ENCODE measurements at places on chromosomes 1 and 21. TPM values are rescaled to one million over a fixed set of nuclear protein-coding genes. Genes with fewer than 3 reads are reported as not detected.

DNA sequence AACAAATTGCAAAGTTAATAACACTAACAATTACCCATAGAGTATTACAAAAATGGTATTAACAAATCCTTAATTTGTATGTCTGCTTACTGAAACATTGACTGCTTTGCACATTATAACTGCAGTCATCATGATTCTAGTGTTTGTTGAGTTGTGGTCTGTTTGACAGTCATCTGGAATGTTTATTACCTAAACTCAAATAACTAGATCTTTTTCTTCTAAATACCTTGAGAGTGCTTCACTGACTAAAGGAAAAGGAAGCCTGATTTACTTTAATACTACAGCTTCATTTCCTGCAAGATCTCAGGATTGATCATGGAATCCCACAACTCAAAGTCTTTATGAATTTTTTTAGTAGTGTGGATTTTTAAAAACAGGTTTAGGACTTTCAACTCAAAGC is 70.0 kb downstream of the HMCN1 start:
- DNase-seq = no peak

DNA sequence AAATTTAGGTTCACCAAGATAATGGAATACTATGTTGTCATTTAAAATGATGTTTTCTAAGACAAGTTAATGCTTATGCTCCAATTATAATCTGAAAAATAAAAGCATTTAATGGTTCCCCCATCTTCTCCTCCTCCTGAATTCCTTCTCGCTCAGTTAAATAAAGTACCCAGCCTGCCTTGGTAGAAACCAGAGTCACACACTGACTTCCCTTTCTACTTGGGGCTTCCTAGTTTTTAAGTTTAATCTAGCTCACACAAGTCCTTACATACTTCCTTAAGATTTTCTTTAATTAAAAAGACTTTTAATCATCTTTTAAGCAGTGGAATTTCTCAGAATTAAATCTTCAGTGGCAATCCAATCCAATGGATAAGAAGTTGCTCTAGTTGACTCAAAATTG is 32.9 kb downstream of the CD58 start:
- no peak for DNase-seq

- no peak for DNase-seq
Observed at GRCh38 chr1:222443566-222443965, 104.3 kb downstream of the HHIPL2 start.

GRCh38 chr1:63880958-63881576 is 107.2 kb downstream of the ROR1 start:
- DNase-seq = no peak

DNA sequence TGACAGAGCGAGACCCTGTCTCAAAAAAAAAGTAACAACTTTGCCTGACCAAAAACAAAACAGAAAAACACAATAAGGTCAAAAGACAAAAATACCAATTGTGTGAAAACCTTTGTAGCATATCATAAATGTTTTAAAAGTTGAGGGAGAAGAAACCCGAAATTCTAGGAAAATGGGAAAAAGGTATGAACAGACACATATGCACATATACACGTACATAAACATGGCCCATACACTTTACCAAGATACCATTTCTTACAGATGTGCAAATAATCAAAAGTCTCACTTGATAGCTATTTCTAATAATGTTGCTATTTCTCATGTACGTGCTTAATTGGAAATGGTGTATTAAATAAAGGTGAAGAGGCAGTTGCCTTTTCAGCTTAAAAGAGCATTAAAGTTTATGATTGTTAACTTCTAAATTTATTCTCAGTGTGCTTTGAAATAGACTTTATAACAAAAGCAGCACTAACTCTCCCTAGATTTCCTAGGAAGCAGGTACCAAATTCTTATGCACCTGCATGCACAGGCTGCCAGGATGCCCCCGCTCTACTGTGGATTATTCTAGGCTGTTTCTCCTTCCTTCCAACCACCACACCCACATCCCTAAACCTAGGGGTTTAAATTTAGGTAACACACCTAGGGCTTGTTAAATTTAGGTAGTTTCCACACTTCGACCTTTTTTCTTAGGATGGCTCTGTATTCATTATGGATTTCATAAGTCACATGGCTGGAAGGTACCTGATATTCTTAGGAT is 33.8 kb downstream of the ADARB1 start:
- DNase-seq = no peak

DNA sequence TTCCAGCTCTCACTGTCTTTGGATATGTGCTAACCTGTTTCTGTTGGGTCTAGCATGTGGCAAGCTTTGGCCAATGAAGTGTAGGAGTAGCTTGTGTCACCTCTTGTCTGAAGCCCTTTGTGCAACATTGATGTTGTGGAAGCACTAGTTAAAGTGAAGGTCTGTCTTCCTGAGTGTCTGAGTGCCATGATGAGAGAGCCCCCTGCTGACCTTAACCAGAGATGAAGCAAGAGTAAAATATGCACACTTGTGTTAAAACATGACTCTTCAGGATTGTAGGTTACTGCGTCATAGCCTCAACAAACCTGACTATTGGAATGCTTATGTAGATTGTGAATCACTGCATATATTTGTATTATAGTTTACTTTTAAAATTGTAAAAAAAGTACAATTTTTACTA is 103.7 kb downstream of the NCAM2 start:
- DNase-seq = peak; percentile 65

- no peak for DNase-seq
Observed at GRCh38 chr1:219958875-219959417, 30.6 kb upstream of the SLC30A10 start.

GRCh38 chr1:42793824-42794223 is 9.0 kb downstream of the TMEM269 start:
- no peak for DNase-seq

- DNase-seq = no peak
Observed at GRCh38 chr21:44955141-44955797, 15.4 kb downstream of the SLX9 start.

GRCh38 chr1:242454262-242455051 is 70.0 kb downstream of the PLD5 start:
- DNase-seq = peak; percentile 36

DNA sequence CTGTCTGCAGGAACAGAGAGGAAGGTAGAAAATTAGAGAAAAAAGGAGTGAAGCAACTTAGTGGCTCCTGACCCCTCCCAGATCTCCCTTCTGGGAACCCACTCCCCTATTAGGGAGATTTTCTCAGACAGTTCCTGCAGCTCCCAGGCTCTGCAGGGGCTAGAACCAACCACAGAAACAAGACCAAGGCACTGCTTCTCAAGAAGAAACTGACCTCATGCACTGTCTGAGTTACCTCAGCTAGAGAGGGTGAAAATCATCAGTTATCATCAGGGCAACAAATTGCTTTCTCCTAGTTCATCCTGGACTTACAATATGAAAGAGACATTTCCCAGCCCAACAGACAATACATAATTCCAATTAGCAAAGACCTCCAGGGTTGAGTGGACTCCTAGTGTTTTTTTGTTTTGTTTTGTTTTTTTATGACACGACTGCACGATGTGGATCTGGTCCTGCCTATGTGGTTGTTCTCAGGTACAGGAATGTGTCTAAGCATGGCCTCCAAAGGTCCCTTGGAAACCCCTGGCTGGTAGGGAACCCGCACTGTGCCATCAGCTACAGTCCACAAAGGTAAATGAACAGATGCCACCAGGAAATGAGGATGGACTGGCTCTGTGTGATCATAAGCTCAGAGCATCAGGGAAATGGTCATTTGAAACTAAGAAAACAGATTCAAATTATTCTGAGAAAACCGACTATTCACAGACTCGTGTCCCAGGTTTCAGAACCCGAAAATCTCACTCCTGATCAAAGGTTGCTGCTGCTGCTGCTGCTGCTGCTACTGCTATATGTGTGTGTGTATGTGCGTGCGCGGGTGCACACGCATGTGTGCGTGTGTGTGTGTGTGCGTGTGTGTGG is 65.3 kb downstream of the LAMC2 start:
- no peak for DNase-seq

DNA sequence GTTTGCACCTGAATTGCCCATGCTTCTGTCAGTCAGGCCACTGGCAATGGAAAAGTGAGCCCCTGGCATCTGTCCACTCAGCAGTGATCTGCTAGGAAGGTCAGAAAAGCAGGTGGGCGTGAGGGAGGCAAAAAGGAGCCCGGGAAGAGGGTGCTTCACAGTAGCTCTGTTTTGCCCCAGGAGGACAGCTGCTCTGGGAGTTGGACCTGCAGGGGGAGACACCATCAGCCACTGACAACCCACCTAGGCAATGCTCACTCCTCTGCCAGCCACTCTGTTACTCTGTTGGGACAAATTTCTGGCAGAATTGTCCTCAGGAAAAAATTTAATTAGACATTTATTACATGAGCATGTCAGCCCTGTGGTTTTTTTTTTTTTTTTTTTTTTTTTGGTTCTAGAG is 146.4 kb downstream of the LRIG2 start:
- DNase-seq = no peak

DNA sequence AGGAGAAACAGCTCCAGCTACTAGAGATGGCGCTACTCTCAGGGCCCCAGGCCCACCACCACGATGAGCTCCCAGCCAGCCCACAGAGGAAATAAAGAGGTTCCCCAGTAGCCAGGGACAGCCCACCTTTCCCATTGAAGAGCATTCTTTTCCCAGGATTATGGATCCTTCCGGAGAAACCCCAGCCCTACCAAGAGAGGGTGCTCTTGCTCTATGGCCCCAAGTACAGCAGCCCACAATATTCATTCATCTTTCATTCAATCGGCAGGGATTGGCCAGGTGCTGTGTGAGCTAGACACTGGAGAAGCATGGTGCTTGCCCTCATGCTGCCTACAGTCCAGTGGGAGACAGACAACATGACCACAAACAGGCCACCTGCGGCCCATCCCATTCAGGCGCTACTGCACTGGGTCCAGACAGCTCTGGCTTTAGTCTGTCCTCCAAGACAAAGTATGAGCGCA is 29.9 kb downstream of the PMVK start:
- DNase-seq = no peak

GRCh38 chr1:116394270-116394669 is 21.2 kb downstream of the ATP1A1 start:
- no peak for DNase-seq

DNA sequence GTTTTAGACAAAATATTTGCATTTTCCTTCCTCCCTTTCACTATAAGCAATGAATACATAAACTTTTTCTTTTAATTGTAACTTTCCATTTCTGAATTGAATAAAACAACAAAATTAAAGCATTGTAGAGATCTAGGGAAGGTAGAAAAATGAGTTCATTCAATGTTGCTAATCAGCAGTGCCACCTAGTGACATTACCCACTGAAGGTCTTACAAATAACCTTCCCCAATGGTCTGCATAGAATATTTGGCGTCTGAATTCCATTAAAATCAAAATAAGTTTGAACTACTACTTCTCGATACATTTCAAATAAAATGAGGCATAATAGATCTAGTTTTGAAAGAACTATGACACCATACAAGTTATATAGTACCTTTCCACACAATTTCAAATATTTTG is 19.6 kb downstream of the FH start:
- peak; percentile 16 for DNase-seq

DNA sequence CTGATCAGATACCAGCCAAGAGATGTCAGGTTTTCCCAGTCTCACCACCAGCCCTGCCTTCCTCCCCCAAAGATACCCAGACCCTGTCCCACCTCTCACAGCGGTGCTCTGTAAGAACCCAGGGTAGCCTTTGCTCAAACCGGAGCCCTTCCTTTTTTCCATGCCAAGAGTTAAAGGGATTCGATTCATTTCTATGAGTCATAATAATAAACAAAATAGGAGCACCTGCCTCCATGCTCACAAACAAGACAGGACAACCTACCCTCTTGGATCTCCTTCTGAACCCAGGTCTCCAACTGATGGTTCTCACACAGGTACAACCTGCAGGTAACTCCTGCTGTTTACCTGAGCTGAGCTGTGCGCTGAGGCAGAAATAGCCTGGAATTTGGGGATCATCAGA is 5.9 kb upstream of the ATP1A2 start:
- DNase-seq = no peak

DNA sequence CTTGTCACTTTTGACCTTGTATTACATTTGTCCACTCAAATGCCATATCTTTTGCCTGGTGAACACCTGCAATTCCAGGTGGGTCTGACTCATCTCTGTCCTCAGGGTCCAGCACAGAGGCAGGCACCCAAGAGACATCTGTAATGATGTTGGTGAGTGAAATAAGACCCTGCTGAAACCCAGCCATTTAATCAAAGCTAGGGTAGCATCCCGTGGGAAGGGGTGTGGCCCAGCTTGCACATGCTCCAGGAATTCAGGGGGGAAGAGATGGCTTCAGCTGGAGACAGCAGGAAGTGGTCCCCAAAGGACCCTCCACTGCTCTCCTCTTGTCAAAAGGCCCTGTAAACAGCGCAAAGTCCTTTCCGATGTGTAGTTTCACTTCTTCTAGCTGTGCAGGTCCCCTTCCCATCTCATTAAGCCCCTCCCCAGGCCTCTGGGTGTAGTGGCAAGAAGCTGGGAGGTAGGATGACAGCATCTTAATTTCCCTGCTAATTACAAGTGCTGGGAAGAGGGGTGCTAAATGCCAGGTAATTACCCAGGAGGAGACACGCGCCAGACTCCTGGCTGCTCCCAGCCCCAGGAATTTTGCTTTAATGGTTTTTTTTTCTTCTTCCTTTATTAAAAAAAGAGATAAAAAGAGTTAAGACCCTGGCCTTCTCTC is 54.4 kb upstream of the TRABD2B start:
- DNase-seq = no peak

DNA sequence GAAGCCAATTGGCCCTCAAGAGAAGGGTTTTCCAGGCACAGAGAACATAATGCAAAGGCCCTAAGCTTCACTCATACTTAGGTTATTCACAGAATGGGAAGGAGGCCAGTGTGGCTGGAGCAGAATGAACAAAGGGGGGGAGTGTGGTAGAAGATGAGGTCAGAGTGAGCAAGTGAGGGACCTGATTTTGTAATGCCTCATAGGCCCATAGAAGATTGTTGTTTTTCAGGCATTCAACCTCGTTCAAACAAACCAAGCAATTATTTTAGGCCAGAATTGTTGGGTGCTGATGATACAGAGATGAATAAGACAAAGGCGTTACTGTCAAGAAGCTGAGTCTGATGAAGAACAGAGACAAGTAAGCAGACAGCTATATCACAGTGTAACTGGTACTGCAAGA is 54.5 kb upstream of the RAP1A start:
- peak; percentile 59 for DNase-seq

- no peak for DNase-seq
Observed at GRCh38 chr1:221824025-221824424, 82.1 kb upstream of the DUSP10 start.

GRCh38 chr1:93874025-93874651 is 4.9 kb downstream of the DNTTIP2 start:
- peak; percentile 44 for DNase-seq

GRCh38 chr1:91273875-91274274 is 130.8 kb downstream of the HFM1 start:
- DNase-seq = no peak

- DNase-seq = no peak
Observed at GRCh38 chr1:9422911-9423505, 116.3 kb upstream of the SLC25A33 start.

The INAVA gene
- 3.6 TPM for total RNA-seq

The LIN28A gene
- total RNA-seq = 1.4 TPM

The RCSD1 gene
- 17.8 TPM for total RNA-seq

The CYP4Z1 gene
- total RNA-seq = not detected

The PGLYRP4 gene
- total RNA-seq = 0.48 TPM

The MATN1 gene
- total RNA-seq = 0.72 TPM

The RIPPLY3 gene
- not detected for total RNA-seq

The MDM4 gene
- 58.7 TPM for total RNA-seq

Data from umbilical cord (tissue), 2 donors.